ENCODE measurements at places on chromosomes 6 and 20. TPM values are rescaled to one million over a fixed set of nuclear protein-coding genes. Genes with fewer than 3 reads are reported as not detected.

BMP6 gene
- total RNA-seq, result not detected

KCNK5 gene
- not detected for total RNA-seq

PERP gene
- 26.9 TPM for total RNA-seq

DUSP22 gene
- 11.8 TPM for total RNA-seq

NXT1 gene
- total RNA-seq, result 123 TPM

TREML1 gene
- not detected for total RNA-seq

DYNLT2 gene
- total RNA-seq, result 0.76 TPM

PTCRA gene
- not detected for total RNA-seq

TBXT gene
- not detected for total RNA-seq

ERVFRD-1 gene
- total RNA-seq, result not detected

TSHZ2 gene
- 11.9 TPM for total RNA-seq

RTN4IP1 gene
- total RNA-seq, result 20.8 TPM

EYS gene
- total RNA-seq, result 0.99 TPM

VSX1 gene
- total RNA-seq, result 0.32 TPM

PEDS1 gene
- 61.9 TPM for total RNA-seq

SLC22A16 gene
- total RNA-seq, result 0.42 TPM

EPHA7 gene
- total RNA-seq, result not detected

SLC17A4 gene
- total RNA-seq, result not detected

SNAP91 gene
- total RNA-seq, result not detected

ROS1 gene
- total RNA-seq, result 5.2 TPM

ADTRP gene
- 1.4 TPM for total RNA-seq

MYCT1 gene
- total RNA-seq, result 0.37 TPM

EGFL8 gene
- 1.6 TPM for total RNA-seq
